ENCODE measurements at places on chromosomes 13 and 19. TPM values are rescaled to one million over a fixed set of nuclear protein-coding genes. Genes with fewer than 3 reads are reported as not detected.
A peak's percentile ranks its signal among the peaks of the same experiment; 100 is the strongest.

MED26 gene
- total RNA-seq = 10.4 TPM

TMEM150B gene
- 5.6 TPM for total RNA-seq

GDF15 gene
- total RNA-seq = 4.3 TPM

PLIN5 gene
- total RNA-seq = 18.4 TPM

BBC3 gene
- 11.3 TPM for total RNA-seq

NKPD1 gene
- total RNA-seq = 0.23 TPM

KANK3 gene
- 73.6 TPM for total RNA-seq

ERCC1 gene
- total RNA-seq = 65.2 TPM

PSG4 gene
- not detected for total RNA-seq

BEST2 gene
- not detected for total RNA-seq

CLC gene
- 9.7 TPM for total RNA-seq

- peaks cover 63% of the 10 kb centered on the region for H3K4me1 ChIP-seq
- H3K4me3 ChIP-seq = no peak overlapping the region
- no peaks in the 10 kb centered on the region for H3K27me3 ChIP-seq
- DNase-seq = peak; percentile 86
- H3K36me3 ChIP-seq = no peaks in the 10 kb centered on the region
These were observed 2.9 kb downstream of the LSM7 start for GRCh38 chr19:2325281-2326046.

- H3K4me1 ChIP-seq = no peaks in the 10 kb centered on the region
- no peak overlapping the region for H3K4me3 ChIP-seq
These were observed 289.2 kb downstream of the ATP8A2 start for GRCh38 chr13:25660996-25661395.

GRCh38 chr19:15421721-15422260 lies 3.0 kb upstream of the AKAP8L start:
- no peaks in the 10 kb centered on the region for H3K27me3 ChIP-seq
- no peak overlapping the region for H3K4me3 ChIP-seq
- peaks cover 11% of the 10 kb centered on the region for H3K4me1 ChIP-seq
- peaks cover 60% of the 10 kb centered on the region for H3K36me3 ChIP-seq
- no peak overlapping the region for H3K27ac ChIP-seq
- no peak for DNase-seq

DNA sequence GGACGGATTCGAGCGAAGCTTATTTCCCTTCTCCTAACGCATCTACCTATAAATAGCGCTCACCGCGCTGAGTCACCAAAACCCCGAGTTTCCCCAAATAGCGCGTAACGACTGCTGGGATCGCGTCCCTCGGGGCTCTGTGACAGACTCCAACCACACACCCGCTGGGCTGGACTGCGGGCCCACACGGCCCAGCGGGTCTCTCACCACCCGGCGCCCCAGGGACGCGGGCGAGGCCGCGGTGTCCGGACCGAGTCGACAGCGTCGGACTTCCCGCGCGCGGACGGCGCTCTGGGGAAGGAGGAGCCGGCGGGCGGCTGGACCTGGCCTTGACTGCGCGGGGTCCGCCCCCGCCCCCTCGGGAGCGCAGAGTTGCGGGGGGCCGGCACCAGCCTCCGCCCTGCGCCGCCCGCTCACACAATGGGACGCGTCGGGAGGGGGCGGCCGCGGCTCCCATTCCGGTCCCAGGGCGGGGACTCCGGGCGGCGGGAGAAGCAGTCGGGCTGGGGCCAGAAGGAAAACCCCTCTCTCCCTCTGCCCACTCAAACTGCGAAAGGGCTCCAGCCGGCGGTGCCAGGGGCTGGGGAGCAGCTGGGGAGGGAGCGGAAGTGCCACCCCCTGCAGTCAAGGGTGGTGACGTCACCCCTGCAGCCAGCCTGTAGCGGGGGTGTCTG lies 108.8 kb downstream of the KCNRG start:
- peaks cover 63% of the 10 kb centered on the region for H3K4me1 ChIP-seq
- H3K27ac ChIP-seq = peak overlapping the region; percentile 100
- H3K36me3 ChIP-seq = peaks cover 6% of the 10 kb centered on the region
- peak overlapping the region; percentile 74 for H3K4me3 ChIP-seq
- peaks cover 8% of the 10 kb centered on the region for H3K27me3 ChIP-seq
- no peak for DNase-seq

DNA sequence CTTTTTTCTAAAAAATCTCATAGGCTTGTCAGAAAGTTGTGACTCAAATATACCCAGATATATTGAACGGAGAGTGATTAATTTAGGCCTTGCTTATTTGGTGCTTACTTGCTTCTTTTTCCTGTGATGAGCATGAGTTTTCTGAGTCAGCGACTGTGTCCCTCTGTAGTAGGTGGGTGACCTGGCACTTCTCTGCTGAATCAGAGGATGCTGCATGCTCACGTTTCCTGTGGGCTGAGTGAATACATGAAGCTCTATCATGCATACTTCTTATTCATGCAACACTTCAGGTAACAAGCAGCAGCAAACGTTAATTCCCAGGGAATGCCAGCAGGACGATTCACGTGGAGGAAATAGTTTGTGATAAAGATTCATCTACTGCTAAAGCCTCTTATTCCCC lies 245.0 kb downstream of the KLF5 start:
- H3K36me3 ChIP-seq = no peaks in the 10 kb centered on the region
- H3K4me3 ChIP-seq = no peak overlapping the region
- no peaks in the 10 kb centered on the region for H3K4me1 ChIP-seq
- H3K27me3 ChIP-seq = no peaks in the 10 kb centered on the region

- H3K27ac ChIP-seq = no peak overlapping the region
- H3K4me3 ChIP-seq = no peak overlapping the region
- no peaks in the 10 kb centered on the region for H3K27me3 ChIP-seq
- H3K4me1 ChIP-seq = no peaks in the 10 kb centered on the region
- DNase-seq = no peak
These were observed 436.2 kb upstream of the SLITRK5 start for GRCh38 chr13:87234981-87235380.

GRCh38 chr13:45542391-45542790 lies 73.1 kb downstream of the ERICH6B start:
- H3K4me3 ChIP-seq = no peak overlapping the region
- no peak overlapping the region for H3K27ac ChIP-seq
- H3K4me1 ChIP-seq = no peaks in the 10 kb centered on the region
- DNase-seq = no peak
- no peaks in the 10 kb centered on the region for H3K36me3 ChIP-seq

DNA sequence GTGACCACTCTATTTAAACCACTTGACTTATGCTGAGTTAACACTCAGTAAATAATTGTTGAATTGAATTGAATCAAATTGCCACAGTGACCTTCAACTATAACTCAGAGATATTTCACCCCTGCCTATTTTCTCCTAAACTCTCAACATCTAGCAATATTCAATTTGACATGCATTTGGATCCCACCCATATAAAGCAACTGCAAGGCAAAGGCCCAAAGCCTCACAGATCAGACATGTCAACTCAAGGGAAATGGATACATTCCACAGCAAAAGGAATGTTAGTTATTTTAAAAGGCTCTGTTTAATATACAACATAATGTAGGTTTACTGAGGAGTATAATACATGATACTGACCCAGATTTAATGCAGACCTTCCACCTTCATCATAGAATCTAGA lies 107.4 kb downstream of the KCTD12 start:
- no peak overlapping the region for H3K4me3 ChIP-seq
- H3K4me1 ChIP-seq = no peaks in the 10 kb centered on the region
- H3K27me3 ChIP-seq = no peaks in the 10 kb centered on the region
- no peak for DNase-seq
- no peaks in the 10 kb centered on the region for H3K36me3 ChIP-seq
- no peak overlapping the region for H3K27ac ChIP-seq

- no peak overlapping the region for H3K27ac ChIP-seq
- peaks cover 70% of the 10 kb centered on the region for H3K27me3 ChIP-seq
These were observed 10.1 kb downstream of the TINCR start for GRCh38 chr19:5557691-5558090.

DNA sequence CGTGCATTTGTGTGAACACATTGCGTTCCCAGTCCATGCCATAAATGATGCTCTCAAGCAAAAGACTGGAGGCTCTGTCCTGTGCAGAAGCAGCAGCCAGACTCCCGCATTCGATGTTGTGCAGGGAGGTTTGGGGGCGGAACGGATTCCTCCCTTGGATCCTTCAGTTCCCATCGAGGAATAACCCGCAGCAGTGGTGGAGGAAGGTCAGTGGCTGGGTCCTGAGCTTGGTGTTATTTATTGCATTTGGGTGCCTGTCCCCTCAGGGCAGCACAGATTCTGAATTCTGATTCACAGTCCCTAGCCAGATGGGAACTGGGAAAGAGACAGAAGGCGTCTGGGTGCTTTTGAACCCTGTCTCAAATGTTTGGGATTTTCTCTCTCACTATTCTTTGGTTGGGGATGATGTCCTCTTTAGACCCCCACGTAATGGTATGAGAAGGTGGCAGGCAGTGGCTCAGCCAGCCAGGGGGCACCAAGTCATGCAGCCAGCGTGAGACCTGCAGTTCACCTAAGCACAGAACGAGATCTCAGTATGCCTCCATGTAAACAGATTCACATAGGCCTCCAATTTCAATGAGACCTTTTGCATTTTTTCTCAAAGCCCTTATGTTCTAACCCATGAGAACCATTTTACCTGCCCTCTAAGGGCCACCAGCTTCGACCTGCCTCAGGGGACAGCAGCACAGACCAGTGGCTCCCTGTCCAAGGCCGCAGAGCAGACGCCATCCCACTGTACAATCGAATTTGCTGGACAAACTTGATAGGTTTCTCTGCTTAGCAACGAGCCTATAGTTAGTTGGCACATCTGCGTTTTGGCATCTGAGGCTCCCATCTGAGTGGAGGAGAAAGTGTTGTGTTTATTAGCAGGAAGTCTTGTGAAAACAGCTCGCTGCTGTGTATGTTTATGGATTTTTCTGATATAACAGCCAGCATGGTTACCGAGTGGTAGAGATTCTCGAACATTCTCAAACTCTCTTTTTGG lies 17.8 kb downstream of the KCTD15 start:
- H3K4me1 ChIP-seq = peaks cover 29% of the 10 kb centered on the region
- DNase-seq = peak; percentile 41
- no peak overlapping the region for H3K4me3 ChIP-seq

- peaks cover 12% of the 10 kb centered on the region for H3K36me3 ChIP-seq
- no peak for DNase-seq
- peak overlapping the region; percentile 86 for H3K27ac ChIP-seq
- peaks cover 94% of the 10 kb centered on the region for H3K4me1 ChIP-seq
- H3K27me3 ChIP-seq = no peaks in the 10 kb centered on the region
- H3K4me3 ChIP-seq = peak overlapping the region; percentile 55
These were observed 24.8 kb upstream of the CEACAM21 start for GRCh38 chr19:41551212-41551610.

DNA sequence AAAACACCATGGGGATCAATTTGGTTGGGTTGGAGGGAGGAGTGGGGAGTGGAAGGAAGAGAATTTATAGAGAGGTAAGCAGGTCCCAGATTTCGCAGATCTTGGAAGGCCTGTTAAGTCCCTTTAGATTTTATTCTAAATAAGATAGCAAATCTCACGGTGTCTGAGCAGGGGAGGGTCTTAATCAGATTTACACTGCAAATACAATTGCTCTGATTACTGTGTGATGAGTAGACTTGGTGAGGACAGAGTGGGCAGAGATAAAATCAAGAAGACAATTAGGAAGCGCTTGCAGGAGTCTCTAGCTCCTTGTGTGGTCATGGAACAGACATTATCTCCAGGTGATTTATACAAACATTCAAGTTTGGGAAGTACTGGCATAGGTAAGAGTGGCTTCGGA lies 126.0 kb downstream of the GPC6 start:
- no peak for DNase-seq
- H3K4me1 ChIP-seq = no peaks in the 10 kb centered on the region
- H3K4me3 ChIP-seq = no peak overlapping the region
- H3K36me3 ChIP-seq = no peaks in the 10 kb centered on the region

DNA sequence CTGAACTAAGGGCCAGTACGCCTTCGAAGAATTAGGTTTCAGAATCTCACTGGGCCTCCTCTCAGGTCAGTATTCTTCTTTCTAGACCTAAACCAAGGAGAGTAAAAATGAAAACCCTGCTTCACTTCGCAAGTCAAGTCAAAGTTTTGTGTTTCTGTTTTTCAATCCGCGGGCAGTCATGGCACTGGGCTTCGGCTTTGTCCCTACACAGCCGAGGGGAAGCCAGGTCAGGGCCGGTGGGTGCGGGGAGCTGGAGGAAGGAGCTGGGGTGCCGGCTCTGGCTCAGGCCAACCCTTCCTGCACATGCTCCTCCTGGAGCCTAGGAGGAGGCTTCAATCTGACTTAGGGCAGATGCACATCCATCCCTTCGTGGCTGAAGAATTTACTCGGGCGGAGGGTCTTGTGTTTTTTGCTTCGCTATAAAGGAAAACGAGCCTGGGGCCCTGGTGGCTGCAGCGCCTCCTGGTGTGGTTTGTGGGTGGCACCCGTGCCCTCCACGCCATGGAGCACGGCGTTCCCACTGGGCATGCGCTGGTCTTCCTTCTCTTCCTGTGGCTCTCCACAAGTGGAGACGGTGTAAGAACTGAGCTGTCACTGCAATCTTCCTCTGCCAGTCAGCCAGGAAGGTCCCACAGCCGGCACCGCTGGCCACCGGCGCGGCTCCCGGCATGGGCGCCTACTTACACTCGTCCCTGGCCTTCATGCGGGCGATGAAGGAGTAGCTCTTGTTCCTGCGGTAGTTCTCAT lies 22.5 kb downstream of the C19orf44 start:
- no peak for DNase-seq
- H3K27ac ChIP-seq = peak overlapping the region; percentile 46
- H3K4me3 ChIP-seq = no peak overlapping the region
- no peaks in the 10 kb centered on the region for H3K4me1 ChIP-seq

- H3K4me1 ChIP-seq = peaks cover 58% of the 10 kb centered on the region
- H3K27ac ChIP-seq = peak overlapping the region; percentile 83
- peak overlapping the region; percentile 50 for H3K4me3 ChIP-seq
These were observed 11.1 kb downstream of the PDE4A start for GRCh38 chr19:10431254-10431942.

DNA sequence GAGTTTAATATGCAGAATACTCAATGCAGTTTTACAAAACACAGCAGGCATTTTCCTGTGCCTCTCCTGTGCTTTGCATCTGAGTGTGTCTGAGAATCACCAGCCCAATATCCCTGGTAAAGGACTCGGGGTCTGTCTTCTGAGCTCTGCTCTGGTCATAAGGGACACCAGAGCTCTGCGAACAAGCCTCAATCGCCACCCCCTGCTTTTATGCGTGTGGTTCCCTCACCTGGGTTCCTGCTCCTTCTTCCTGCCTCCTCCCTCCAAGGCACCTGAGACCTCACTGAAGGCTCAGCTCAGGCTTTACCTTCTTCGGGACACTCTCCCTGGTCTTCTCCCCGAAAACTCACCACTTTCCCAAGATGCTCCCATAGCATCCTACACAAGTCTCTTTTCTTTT lies 84.5 kb downstream of the EFNB2 start:
- H3K27ac ChIP-seq = no peak overlapping the region
- DNase-seq = no peak
- H3K4me3 ChIP-seq = no peak overlapping the region
- H3K36me3 ChIP-seq = no peaks in the 10 kb centered on the region
- H3K4me1 ChIP-seq = no peaks in the 10 kb centered on the region

- no peaks in the 10 kb centered on the region for H3K36me3 ChIP-seq
- DNase-seq = no peak
- no peak overlapping the region for H3K27ac ChIP-seq
- peaks cover 75% of the 10 kb centered on the region for H3K27me3 ChIP-seq
- no peak overlapping the region for H3K4me3 ChIP-seq
These were observed 24.8 kb downstream of the SHANK1 start for GRCh38 chr19:50694815-50695145.

- no peak for DNase-seq
- no peaks in the 10 kb centered on the region for H3K36me3 ChIP-seq
- peak within 1 kb of the TSS; percentile 45 for H3K4me3 ChIP-seq
These were observed at the start of gene CCDC8 for GRCh38 chr19:46413262-46414031. Gene CCDC8 (minus strand): TSS chr19:46413564. CDS start chr19:46412810, 754 bp downstream.

- no peaks in the 10 kb centered on the region for H3K27me3 ChIP-seq
- H3K36me3 ChIP-seq = no peaks in the 10 kb centered on the region
- DNase-seq = no peak
- H3K4me3 ChIP-seq = no peak overlapping the region
These were observed 170.7 kb upstream of the TSHZ3 start for GRCh38 chr19:31519908-31520307.

Data from spleen (tissue), 13 donors.